ENCODE measurements at places on chromosomes 7 and 10.
A peak's percentile ranks its signal among the peaks of the same experiment; 100 is the strongest.

- no peak for DNase-seq
Measured at GRCh38 chr7:12297283-12298108, 86.4 kb downstream of the TMEM106B start.

GRCh38 chr7:122123746-122124145 is 20.3 kb downstream of the AASS start:
- no peak for DNase-seq

- DNase-seq, result no peak
Measured at GRCh38 chr7:26485367-26485934, 193.8 kb downstream of the SNX10 start.

DNA sequence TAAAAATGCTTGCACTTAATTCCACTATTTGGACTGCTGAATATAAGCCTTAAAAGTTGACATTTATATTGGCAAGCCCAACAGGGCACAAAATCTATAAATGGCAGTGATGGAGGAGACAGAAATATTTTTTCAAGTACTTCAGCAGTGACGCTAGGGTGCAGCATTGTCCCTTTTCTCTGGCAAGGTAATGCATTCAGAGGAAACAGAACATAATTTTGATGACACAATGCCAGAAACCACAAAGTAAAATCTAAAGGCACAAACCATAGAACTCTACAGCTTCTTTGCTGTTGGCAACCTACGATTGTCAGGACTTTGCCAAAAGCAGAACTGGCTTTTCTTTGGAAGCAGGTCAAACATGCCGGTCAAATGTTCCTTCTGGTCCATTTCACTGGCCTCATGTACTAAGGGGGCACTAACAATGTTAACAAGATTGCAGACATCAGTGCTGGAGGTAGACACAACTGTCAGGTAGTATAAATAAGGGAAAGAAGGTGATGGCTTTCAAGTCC is 30.9 kb upstream of the FAM133B start:
- DNase-seq, result peak; percentile 45

DNA sequence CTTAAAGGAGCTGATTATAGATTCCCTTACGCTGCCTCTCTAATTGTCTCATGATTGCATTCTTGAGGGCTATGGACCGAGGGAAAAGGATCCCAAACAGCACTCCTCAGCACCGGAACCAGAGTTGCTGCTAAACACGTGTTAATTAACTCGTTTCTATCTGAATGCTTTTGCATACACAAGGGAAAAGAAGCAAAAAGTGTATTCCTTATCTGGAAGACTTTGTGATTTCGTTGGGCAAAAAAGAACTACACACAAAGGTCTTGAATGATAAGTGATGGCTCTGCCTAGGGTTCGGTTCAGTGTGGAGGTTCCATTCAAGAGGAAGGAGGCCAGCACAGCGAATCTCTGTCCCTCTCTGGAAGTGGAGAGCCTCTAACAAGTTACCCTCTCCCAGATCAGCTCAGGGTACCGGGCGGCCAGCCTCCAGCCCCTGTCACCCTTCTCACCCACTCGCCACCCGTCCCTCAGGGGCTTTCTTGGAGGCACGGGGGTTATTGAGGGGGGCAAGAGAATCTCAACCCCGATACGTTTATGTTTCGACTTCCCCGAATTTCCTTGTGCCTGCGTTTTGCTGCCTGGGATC is 515 bp upstream of the SLC4A2 start:
- DNase-seq, result no peak

DNA sequence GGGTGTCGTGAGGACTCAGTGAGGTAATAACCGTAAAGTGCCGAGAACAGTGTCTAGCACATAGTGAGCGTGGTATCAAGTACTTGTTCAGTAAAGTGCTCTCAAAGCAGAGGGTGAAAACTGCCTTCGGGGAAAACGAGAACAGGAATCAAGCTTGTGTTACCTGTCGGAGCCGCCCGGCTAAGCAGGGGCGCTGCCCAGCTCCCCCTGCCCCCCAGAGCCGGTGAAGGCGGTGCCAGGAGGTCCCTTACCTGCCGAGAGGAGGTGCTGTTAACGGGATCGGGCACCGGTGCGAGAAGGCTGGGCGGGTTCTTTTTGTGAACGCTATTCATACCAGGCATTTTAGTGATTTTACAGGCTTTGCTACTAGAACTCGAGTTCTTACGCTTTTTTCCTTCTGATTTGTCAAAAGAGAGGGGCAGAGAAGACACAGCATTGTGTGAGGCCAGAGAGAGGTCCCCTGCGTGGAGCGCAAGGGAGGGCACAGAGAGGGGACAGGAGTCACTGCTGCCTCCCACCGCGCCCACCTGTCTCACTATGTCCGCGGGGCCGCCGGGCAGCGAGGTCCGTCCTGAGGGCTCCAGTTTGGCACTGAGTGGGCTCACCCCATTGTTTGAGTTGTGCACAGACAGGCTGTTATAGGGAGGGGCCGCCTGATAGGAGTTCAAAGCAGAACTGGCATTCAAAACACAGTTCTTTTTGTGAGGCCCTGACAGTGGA is 32.5 kb upstream of the EFCAB10 start:
- DNase-seq, result no peak

GRCh38 chr7:92627956-92628355 is 37.8 kb upstream of the FAM133B start:
- DNase-seq, result no peak

DNA sequence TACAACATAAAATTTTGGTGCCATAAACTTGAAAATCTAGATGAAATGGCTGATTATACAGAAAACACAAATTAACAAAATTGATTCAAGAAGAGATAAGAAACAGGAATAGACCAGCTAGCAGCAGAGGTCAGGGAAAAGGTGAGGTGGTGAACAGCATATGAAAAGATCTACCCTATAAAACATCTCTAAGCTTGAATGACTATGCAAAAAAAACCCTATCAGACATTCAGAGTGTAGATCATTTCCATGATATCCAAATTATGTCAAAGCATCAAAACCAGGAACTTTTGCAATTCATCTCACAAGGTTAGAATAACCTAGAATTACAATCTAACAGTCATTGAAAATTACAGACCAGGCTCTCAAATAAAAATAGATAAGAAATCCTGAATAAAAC is 14.6 kb upstream of the BPGM start:
- DNase-seq, result no peak

- no peak for DNase-seq
Measured at GRCh38 chr10:111522551-111522950, 445.7 kb downstream of the ADRA2A start.

GRCh38 chr7:132577206-132578049 is 1.2 kb upstream of the PLXNA4 start:
- DNase-seq, result no peak

DNA sequence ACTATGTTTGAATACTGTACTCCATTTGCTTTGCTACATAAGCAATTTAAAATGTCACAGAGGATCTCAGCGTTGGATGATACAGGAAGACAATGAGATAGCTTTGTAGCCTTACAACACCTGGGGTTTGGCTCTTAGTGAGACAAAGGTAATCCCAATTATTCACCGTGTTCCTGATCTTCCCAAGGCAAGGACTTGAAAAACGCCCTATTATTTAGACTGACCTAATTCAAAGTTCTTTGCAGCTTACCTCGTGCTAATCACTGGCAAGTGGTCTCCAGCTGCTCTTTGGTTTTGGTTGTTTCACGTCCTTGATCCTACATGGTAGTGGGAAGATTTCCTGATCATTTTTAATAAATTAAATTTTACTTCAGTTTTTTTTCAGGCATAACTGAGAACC is 23.0 kb upstream of the C7orf33 start:
- DNase-seq, result no peak

GRCh38 chr10:77593771-77594470 is 43.7 kb downstream of the KCNMA1 start:
- no peak for DNase-seq

- DNase-seq, result no peak
Measured at GRCh38 chr7:78683566-78683965, 769.9 kb downstream of the MAGI2 start.

DNA sequence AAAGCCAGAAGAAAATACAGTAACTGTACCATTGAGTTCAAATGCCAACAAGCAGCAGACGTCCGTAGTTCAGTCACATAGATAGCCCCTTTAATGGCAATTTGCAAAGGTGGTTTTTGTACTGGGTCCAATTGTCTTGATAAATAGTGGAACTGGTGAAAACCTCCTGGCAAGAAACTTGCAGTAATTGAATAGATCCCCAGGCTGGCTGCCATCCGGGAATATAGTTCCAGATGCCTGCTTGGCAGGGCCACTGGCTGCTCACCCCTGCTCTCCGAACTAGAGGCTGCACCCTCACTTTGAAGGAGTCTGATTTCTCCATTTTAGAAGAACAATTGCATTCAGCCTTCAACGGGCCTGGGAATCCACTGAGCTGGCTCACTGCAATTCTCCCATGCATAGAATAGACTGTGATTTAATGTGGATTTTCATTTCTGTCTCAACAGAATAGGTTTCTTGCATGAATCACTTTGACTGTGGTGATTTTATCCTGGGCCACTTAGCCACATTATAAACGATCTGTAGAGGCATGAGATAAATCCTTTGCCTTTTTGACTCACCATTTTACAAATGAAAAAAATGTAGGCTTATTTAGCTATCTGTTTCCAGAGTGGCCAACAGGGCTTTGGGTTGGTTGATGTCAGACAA is 35.9 kb upstream of the ELMO1 start:
- no peak for DNase-seq

DNA sequence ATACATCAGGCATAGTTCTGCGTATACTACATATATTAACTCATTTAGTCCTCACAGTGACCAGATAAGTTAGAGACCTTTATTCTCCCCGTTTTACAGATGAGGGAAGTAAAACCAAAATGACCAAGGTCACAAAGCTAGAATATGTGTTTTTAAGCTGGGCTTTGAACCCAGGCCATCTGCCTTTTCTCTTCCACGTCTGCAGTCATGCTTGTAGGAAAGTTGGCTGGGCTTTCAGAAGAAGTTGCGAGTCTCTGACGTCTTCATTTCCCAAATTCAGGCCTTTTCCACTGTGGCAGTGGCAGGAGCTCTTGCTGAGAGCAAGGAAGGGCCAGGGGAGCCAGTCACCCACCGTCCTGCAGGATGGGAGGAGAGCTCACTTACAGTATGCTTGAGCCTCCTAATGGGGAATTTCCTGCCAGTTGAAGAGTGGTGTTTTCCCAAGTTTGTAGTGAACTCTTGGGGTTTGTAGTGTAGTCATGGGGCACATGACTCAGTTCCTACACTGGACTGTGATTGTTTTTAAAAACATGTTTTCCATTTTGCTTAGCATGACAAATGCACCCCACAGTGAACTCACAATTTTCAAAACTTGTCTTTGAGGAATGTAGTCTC is 34.2 kb downstream of the CYP17A1 start:
- DNase-seq, result no peak

DNA sequence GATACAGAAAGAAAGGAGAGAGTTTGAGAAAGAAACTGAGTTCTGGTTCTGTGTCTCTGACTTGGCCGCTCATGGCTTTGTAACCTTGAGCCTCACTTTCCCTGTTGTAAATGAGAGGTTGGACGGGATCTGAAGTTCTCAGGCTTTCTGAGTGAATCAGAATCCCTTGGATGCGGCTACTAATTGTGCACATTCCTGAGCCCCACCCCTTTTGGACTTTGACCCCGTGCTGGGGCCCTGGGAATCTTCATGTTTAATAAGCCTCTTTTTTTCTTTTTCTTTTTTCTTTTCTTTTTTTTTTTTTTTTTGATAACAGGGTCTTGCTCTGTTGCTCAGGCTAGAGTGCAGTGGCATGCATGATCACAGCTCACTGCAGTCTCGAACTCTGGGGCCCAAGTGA is 26.9 kb downstream of the SLC25A28 start:
- DNase-seq, result no peak

GRCh38 chr7:123987445-123987844 is 45.4 kb downstream of the TMEM229A start:
- DNase-seq, result no peak

GRCh38 chr7:6226194-6226799 is 46.1 kb downstream of the CYTH3 start:
- no peak for DNase-seq

DNA sequence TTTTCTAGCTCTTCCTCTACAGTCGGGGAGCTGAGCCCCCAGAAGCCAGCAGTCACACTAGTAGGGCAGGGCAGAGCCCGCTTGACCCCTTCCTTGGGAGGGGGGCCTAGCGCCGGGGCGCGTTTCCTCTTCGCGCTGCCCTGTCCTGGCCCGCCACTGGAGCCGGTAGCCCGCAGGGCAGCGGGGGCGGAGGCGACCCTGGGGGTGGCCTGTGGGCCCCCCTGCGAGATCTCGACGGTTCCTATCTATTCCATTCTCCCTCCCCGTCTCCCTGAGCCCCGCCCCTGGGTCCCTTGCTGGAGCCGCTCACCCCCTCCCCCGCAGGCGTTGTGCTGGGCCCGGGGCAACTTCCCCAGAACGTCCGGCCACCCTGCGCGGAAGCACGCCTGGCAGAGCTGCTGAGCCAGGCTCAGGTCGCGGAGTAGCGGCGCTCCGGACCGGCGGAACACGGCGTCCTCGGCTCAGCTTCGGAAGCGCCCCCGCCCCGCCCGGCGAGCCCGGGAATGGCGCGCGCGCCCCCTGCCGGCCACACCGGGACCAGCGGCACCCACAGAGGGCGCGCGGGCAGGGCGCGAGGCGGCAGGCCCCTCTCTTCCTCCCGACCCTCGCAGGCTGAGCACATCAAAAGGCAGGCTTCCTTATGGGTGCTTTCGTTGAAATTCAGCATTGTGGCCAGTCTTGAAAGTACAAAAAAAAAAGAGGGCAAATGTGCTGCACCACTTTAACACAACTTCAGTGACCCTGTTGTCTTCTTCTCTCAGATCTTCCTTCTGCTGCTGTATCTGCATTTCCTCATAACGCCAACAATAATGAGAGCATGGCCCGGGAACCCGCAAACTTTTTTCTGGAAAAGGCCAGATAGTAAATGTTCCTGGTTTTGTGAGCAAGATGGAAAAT is 327.6 kb downstream of the TNS3 start:
- DNase-seq, result peak; percentile 89

- no peak for DNase-seq
Measured at GRCh38 chr7:27149842-27150567, 2.4 kb downstream of the HOXA3 start.

DNA sequence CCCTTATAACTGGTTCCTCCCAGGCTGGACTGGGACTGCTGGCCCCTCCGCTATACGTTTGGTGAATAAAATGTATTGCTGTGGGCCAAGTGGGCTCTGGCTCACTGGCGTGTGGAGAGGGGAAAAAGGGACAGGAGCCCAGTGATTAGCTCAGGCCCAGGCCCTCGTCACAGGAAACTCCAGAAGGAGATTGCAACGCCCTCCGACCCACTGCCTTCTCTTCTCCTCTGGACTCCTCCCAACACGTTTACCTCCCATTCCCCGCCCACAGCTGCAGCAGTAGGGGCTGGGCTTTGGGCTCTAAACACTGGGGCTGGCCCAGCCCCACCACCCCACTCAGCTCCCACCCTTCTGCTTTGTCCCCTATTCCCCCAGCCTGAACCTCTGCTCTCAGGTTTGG is 173.9 kb downstream of the NEURL1 start:
- no peak for DNase-seq

DNA sequence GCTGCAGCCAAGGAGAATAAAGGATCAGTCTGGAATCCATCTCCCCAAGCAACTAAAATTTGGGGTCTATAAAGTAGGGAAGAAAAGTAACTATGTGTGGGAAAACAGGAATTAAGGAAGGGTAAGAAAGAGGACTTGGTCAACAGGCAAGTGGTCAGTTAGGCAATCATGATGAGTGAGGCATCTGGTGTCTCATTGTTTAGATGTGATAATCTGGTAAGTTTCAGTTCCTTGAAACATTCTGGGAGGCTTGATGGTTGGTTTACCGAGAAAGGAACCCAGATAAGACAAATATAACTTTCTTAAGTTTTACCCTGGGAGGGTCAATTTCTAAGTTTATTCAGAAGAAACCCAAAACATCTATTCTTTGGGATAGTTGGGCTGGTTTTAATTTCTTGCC is 22.3 kb downstream of the HYAL4 start:
- DNase-seq, result no peak

- no peak for DNase-seq
Measured at GRCh38 chr10:73186266-73186665, 18.3 kb downstream of the FAM149B1 start.
